Stimulated activated CD8-positive, alpha-beta memory T cell treated with anti-CD3 and anti-CD28 coated beads, Interleukin-15, amount 100 ng/mL, for 48 hours (primary cell): ENCODE measurements at places on chromosomes 4 and X.

GRCh38 chrX:19954335-19955096, 36.3 kb downstream of the BCLAF3 start:
- no peak for DNase-seq

DNA sequence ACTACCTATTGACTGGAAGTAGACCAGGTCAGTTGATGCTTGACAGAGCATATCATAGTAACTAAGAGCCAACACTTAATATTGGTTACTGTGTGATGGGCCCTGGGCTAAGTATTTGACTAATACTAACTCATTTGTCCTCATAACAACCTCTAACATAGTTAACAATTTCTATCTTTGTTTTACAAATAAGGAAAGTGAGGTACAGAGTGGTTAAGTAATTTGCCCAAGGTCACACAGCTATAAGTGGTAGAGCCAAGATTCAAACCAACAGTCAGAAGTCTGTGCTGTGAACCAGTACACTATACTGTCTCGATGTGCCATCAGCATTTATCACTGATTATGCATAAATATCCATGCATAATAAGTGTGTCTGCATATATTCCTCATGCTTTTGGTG, 27.1 kb upstream of the NUP54 start:
- DNase-seq: no peak

DNA sequence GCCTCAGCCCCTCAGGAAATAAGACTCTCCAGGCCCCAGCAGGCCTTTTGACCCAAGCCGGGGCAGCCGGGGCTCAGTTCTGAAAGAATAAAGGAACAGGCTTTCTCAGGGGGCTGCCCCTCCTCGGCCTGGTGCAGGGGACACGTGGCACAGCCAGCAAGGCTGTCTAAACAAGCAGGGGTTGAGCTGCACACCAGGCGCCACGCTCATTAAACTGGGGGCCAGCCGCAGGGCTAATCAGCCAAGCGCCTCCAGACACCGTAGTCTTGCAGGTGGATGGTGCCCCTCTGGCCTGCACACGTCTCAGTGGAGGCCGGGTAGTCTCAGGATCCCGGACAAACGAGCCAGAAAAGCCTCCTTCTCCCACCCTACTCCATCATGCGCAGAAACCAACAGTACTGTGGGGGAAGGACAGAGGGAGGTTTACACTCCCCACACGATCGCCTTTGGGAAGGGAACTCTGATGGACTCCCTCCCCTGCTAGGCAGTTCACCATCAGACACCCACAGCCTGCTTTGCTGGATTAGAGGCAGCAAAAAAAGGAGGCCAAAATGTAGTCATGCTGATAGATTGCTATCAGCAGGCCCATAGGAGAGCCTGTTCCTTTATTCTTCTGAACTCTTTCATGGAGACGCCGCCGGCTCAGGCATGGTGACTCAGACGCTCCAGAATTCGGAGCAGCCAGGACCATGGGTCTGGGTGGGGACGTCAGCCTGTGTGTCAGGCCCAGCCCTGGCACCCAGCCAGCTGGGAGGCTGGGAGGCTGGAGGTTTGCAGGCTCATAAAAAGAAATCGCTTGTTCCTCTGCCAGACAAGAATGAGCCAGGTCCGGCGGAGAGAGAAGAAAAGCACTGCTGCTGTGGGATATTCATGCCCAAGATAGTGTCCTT, 342.4 kb downstream of the BCOR start:
- DNase-seq: no peak

DNA sequence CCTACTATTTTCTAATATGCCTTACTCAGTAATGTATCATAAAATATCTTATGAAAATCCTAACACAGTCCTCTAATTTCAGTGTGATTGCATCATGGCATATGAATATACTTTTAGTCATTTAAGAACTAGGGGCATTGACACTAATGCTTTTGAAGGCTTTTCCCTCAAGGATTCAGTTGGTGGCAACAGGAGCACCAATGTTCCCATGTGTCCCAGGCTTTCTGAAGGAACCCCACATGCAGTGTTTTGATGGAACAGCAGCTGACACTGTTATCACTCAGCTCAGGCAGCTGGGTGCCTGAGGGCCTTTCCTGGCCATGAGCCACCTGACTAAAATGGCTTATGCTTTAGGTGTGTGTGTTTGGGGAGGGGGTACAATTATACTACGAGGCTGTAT, 348.3 kb downstream of the ARHGAP24 start:
- DNase-seq: no peak

GRCh38 chr4:185304541-185304940, 91.2 kb downstream of the LRP2BP start:
- DNase-seq: no peak

DNA sequence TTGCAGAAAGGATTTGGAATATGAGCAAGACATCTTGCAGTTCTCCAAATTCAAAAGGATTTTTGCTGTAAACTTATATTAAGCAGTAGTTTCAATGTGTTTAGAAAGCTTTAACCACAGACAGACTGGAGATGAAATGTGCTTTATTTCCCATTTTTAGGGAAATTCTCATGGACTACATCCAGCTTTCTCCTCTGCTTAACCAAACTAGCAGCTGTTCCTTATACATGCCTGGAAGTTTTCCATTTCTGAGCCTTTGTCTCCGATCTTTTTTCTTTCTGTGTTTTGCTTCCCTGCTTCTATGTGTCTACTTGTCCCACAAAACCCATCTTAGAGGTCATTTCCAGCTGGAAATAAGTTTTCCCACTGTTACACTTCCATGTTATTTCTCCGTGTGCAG, 41.6 kb downstream of the TMA16 start:
- no peak for DNase-seq

DNA sequence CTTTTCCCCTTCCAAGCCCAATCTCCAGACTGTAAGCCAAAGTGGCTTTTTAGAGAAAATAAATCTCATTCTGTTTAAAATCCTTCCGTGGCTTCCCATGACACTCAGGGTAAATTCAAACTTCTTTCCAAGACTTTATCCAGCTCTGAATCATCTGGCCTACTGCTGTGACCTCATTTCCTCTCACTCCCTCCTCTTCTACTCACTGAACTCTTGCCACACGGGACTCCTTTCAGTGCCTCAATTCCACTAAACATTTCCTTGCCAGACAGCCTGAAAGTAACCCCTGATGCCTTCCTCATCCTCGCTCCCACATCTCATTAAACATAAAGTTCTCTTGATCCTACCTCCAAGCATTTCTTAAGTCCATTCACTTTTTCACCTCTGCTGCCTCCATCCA, 27.8 kb upstream of the RNF128 start:
- no peak for DNase-seq

DNA sequence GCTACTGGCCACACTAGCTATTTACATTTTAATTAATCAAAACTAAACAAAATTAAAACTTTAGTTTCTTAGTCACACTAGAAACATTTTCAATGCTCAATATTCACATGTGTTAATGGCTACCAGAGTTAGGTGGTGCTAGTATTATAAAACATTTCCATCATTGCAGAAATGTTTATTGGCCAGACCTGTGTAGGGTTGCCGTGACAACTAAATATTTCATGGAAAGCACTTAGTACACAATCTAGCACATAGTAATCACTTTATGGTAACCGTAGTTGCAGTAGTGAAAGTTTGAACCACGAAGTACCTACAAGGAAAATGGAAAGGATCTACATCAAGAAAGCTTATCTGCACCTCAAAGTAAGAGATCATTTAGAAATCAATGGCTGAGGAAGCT, 95.9 kb downstream of the HS6ST2 start:
- no peak for DNase-seq
